Dermis microvascular lymphatic vessel endothelial cell (primary cell): ENCODE measurements at places on chromosomes 16 and 17. TPM values are rescaled to one million over a fixed set of nuclear protein-coding genes. Genes with fewer than 3 reads are reported as not detected.

TNFRSF12A gene
- total RNA-seq: 39.8 and 50.3 TPM in 2 replicates

GRCh38 chr17:82315703-82316358, 1.6 kb downstream of the CD7 start:
- no peak for DNase-seq

DDX19B gene
- total RNA-seq: 22.5 and 26.0 TPM in 2 replicates

- DNase-seq: peak; percentile 83
Measured at GRCh38 chr16:30921748-30922419, 1.5 kb upstream of the FBXL19 start.

- no peak for DNase-seq
Measured at GRCh38 chr16:56600398-56600999, 7.9 kb upstream of the MT2A start.

GRCh38 chr16:75228143-75228976, 9.6 kb downstream of the CTRB1 start:
- no peak for DNase-seq

DNA sequence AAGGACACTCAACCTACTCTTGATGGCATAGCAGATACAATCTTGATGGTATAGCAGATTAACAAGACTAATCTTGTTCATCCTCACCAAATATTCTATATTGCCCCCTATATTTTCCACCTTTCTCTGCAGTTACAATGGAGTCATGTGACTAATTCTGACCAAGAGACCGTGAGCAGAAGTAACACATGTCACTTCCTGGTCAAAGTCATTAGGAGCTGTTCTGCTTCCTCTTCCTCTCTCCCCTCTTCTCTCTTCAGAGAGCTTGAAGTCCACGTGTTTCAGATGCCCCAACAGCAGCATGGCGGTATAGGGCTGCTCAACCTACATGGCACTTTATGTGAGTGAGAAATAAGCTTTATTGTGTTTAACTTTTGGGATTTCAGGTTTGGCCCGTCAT, 55.3 kb upstream of the ERCC4 start:
- DNase-seq: no peak

DNA sequence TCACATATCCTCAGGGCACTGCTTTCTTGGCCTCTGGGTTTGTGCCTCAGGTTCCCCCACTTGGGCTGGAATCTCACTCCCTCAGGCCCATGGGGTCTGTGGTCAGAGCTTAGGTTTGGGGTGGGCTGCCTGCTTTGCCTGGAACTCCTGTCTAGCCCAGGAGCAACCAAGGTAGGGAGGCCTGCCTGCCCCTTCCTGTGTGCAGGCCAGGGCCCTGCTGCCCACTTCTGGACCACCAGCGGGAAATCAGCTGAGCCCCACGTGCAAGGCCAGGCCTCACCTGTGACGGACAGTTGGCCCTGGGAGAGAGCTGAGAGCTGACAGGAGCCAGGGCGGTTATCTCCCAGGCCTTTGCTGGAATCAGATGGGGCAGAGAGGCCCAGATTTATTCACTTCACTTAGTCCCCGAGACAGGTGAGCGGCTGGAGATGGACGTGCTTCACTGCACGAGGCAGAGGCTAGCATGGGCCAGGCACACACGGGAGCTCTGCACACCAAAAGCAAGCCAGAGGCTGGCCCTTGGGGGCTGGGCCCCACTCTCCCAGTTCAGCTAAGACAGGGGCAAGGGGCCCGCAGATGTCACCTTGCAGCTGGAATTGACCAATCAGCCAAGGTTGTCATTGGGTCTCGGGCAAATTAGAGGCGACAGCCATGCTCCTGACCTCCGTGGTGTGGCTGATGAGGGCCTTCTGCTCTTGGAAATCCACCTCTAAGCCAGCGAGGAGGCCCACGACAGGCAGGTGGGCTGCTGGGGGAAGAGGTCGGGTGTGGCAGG, 49.9 kb upstream of the DOC2B start:
- no peak for DNase-seq

RAB11FIP4 gene
- under 0.01 TPM in 1 of 2 replicates, not detected in the other for total RNA-seq

MTSS2 gene
- 9.9 and 18.7 TPM in 2 replicates for total RNA-seq

GRCh38 chr16:49200223-49200820, 81.3 kb downstream of the CBLN1 start:
- DNase-seq: no peak

DNA sequence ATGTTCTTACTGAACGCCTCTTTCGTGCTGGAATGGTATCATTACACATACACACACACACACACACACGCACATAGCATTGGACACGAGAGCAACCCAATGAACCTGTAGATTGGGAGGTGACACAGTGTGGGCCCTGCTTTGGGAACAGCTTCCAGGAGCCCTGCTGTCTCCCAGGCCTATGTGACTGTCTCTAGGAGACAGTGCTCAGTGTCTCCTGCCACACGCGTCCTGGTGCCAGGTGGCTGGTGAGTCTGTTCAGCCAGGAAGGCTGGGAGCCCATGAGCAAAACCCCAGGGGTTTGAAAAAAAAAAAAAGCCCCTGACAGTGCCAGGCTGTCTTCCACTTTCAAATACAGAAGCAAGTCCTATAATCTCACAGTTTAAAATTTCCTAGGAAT, 2.4 kb upstream of the SPOP start:
- no peak for DNase-seq

DNA sequence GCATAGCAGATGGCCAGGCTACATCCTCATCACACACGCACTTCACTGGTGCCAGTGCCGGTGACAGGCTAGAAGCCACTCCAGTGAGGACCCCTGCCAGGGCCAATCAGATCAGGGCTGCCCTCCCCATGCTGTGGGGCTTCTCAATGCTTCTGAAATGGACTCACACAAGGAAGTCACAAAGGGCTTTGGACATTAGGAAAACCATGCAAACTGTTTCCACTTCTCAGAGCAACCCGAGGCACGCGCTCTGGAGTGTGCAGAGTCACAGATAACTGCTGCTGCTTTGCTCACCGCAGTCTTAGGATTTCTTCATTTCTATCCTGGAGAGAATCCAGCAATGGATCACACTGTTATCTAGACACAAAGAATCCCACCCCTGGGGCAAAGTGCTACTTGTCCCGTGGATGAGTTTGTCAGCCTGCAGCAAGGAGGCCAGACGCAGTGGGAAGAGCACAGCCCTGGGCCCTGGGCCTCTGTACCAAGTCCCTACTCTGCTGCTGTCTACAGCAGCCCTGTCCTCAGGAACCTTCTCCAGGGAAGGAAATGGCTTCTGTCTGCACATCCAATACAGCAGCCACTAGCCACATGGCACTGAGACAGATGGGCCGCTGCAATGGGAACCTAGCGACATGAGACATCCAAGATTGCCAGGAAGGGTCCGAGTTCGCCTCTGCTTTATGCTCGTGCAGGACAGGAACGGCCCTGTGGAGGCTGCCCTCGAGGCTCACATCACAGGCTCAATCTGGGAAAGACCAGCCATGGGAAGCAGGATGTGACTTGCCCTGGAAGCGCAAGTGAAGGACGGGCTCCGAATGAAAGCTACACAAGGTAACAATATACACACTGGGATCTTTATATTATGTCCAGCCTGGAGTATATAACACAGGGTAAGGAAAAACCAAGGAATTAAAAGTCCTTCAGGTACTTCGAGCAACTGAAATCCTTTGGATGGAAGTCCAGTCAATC, 169.3 kb downstream of the ZFHX3 start:
- DNase-seq: no peak

DNA sequence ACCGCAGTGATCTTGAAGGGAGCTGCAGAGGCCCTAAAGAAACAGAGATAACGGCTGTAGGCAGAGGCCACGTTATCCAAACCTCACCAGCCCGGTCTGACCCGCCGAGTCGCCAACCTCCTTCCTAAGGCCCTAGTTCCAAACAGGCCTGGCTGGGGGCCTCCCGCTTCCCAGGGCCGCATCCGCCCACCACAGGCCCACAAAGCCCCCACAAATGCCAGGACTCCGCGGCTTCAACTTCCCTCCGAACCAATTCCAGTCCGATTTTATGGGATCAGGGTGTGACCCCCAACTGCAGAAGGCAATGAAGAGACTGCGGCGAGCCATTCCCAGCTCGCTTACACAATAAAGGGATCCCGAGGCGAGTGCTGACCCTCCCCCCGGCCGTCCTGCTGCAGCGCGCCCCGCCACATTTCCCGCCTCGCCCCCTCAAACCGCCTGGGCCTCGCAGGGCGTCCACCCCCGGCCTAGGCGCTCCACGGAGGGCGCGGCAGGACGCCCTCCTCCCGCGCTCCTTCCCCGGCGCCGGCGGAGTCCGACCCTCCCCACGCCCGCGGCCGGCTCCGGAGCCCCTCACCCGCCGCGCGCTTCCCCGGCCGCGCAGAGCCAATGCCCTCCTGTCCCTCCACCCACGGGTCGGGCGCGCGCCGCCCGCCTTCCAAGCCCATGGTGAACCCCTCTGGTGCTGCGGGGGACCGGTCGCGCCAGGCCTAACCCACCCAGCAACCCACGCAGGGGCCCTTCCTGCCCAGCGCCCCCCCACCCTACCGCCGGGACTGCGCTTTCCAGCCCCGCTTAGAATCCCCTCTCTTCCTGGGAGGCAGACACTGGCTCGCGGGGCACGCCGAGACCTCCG, 926 bp downstream of the MYH10 start:
- peak; percentile 36 for DNase-seq

DPEP2 gene
- total RNA-seq: 4.1 and 25.5 TPM in 2 replicates

TMEM92 gene
- total RNA-seq: under 0.01 TPM in 1 of 2 replicates, not detected in the other

- peak; percentile 0 for DNase-seq
Measured at GRCh38 chr16:79509211-79509631, 91.3 kb downstream of the MAF start.

- DNase-seq: no peak
Measured at GRCh38 chr17:32769846-32770245, 107.1 kb downstream of the MYO1D start.

NPIPB13 gene
- total RNA-seq: 0.77 and 1.6 TPM in 2 replicates

DNA sequence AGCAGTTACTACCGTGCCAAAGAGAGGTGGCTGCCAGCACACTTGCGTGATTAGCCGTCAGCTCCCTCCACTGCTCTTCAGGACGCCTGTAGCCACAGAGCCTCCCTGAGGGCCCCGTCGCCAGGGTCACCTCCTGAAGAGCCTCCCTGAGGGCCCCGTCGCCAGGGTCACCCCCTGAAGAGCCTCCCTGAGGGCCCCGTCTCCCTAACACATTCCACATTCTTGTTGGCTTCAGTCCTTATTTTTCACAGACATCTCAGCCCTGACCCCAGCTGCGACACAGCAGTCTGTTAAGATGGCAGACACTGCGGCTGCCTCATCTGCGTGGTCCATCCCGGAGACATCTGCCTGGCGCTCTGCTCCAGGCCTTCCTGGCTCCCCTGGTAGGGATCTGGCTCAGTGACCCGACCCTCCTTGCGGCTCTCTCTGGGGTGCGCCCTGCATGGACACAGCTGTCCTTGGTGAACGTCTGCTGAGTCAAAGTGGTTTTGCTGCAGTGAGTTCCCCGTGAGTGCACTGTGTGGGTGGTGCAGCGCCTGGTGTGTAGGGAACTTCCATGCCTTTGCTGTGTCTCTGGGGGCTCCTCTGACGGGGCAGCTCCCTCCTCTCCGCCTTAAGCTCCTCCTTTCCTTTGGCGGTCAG, 11.4 kb downstream of the ACSF3 start:
- no peak for DNase-seq
